ENCODE measurements at places on chromosomes 2 and 18. TPM values are rescaled to one million over a fixed set of nuclear protein-coding genes. Genes with fewer than 3 reads are reported as not detected.

DNA sequence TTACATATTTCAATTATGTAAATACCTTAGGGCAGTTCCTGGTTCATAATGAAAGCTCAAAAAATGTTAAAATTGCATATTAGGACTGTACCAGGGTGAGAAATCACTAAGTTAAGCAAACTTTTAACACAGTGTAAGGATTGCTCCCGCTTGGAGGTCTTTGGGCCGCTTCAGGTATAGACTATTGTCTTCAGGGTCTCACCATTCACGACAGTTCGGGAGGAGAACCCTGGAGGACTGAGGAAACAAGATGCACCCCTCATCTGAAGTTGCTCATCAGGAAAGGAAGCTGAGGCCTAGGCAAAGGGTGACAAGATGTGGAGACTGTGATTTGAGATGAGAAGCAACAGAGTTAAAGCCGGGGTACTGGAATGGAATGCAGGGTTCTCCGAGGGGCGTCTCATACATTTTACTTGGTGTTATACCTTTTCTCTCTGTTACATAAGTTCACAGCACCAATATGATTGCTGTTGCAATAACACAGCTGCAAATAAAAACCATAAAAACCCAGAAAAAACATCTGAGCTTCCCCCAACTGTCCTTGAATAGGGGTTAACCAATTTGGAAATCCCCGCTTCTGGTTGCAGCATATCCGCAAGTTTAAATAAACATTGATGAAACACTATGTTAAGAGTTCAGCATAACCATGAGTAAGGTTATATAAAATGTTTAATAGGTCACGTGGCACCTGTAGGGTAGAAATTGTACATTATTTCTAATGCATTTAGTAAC, 40.1 kb downstream of the FBXO48 start:
- DNase-seq, result no peak

GRCh38 chr18:75344161-75344560, 83.3 kb downstream of the SMIM21 start:
- no peak for DNase-seq

DNA sequence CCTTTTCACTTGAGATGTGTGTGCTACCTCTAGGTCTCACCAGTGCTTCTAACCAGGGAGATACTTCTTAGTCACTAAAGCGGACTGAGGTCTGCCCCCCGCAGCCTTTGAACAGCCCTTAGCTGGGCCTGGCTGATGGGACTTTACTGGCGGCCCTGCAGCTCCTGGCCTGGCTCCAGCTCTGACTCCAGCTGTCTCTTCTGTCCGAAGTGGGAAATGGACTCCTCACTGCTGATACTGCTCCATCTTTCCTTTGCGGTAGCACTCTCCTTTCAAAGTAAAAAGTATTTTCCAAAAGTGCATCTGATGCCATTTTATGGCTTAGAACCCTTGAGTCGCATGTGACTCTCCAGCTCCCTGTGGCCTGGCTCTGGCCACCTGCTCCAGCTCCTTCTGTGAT, 64.5 kb downstream of the ATP9B start:
- no peak for DNase-seq

- DNase-seq, result no peak
Measured at GRCh38 chr2:241804326-241805229, 4.4 kb upstream of the NEU4 start.

GRCh38 chr2:17148407-17149145, 369.7 kb downstream of the RAD51AP2 start:
- DNase-seq, result no peak

DNA sequence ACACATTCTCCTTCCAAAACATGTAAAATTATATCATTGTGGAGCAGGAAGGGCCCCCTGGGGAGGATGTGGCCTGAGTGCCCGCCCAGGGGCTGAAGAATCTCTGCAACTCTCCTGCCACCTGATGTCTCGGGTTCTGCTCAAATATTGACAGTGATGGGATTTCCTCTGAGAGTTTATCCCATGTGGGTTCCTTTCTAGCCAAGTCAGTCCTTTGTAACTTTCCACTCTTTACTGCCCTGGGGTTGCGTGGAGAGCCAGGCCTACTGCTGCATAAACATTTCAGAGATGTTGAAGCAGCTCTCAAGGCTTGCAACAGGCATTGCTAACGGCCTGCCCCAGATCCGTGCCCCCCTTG, 4.0 kb upstream of the RAB17 start:
- no peak for DNase-seq

DNA sequence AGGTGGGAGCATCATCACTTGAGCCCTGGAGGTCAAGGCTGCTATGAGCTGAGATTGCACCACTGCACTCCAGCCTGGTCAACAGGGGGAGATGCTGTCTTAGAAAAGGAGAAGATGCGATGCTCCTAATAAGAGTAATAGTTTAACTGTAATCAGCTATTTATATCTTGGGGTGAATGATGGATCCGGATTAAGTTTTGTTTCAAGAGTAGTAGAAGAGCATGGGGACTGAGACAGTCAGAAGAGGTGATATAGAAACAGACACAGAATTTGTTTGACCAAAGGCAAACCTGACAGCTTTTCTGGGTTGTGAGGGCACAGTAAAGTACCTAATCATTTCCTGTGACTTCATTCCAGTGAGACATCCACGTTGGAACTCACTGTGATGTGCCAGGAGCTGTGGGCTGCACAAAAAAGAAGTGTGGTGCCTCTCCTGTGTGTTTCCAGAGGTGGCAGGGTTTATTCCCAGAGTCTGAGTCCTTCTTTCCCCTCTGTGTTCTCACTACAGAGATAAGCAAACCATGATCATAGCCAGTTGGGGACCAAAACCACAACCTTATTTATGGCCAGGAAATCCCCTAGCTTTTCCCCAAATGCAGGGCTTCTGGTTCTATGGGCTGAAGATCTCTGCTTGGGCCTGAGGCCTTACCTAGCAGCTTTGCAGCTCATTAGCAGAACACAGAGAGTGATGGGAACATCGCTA, 113.7 kb downstream of the XRCC5 start:
- DNase-seq, result no peak

The GNLY gene
- total RNA-seq, result not detected

Data from epithelial cell of proximal tubule (primary cell).